ENCODE measurements at places on chromosomes 7 and 10.
A peak's percentile ranks its signal among the peaks of the same experiment; 100 is the strongest.

DNA sequence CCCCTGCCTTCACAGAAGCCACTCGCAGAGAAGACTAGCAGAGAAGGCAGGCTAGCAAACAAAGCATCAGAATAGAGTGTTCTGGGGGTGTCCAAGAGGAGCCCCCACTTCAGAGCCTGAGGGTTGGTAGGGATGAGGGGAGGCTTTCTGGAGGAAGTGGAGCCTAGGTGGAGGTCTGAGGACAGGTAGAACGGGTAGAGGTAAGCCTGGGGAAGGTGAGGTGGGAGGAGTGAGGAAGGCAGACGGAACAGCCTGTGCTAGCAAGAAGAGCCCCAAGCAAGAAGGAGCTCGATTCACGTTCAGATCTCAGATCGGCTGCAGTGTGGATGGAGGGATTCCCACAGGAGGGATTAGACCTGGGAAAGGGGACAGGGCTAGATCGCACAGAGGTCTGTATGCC, 66.0 kb upstream of the DUSP5 start:
- DNase-seq: no peak

DNA sequence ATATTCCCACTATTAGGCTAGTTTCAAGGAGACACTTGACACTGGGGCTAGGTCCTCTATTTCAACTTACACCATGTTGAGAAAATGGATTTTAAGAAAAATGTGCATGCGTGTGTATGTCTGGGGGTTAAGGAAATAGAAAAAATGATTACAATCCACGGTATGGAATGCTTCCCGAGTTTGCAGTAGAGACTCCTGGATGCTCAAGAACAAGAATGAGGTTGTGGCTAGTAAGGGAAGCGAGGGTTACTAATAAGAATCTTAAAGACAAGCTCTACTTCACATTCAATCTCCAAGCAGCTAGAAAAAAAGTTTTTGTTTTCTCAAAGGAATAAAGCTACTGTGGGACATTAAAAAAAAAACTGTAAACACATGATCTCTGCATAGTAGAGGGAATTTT, 54.7 kb downstream of the ANK3 start:
- no peak for DNase-seq

GRCh38 chr7:100983451-100984187, 14.3 kb downstream of the MUC12 start:
- no peak for DNase-seq

GRCh38 chr7:50356212-50356944, 51.9 kb downstream of the IKZF1 start:
- DNase-seq: no peak

GRCh38 chr10:75187961-75188426, 22.6 kb upstream of the VDAC2 start:
- DNase-seq: peak; percentile 68

- no peak for DNase-seq
Observed at GRCh38 chr7:41148521-41148951, 554.4 kb downstream of the INHBA start.

DNA sequence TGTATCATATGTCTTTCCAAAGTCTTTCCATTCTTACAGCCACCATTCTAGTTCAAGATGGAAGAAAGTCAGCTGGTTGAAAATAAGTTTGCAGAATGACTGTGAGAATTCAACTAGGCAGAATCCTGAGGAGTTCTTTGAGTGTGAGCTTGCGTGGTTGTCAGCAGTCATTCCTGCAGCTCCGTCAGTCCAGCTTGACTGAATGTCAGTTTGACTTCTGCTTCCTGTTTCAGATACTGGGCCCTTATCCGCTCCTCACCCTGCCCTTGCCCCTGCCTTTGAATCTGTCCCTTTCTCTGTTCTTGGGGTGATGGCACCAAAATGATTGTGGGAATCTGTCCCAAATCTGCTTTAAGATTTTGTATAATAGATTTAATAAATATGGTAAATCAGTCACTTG, 27.8 kb downstream of the SLC26A5 start:
- no peak for DNase-seq

- no peak for DNase-seq
Observed at GRCh38 chr10:103291588-103291987, 14.7 kb downstream of the INA start.

GRCh38 chr10:86652361-86653202, 1.8 kb upstream of the OPN4 start:
- DNase-seq: no peak
